ENCODE measurements at places on chromosomes 2 and 18.

DNA sequence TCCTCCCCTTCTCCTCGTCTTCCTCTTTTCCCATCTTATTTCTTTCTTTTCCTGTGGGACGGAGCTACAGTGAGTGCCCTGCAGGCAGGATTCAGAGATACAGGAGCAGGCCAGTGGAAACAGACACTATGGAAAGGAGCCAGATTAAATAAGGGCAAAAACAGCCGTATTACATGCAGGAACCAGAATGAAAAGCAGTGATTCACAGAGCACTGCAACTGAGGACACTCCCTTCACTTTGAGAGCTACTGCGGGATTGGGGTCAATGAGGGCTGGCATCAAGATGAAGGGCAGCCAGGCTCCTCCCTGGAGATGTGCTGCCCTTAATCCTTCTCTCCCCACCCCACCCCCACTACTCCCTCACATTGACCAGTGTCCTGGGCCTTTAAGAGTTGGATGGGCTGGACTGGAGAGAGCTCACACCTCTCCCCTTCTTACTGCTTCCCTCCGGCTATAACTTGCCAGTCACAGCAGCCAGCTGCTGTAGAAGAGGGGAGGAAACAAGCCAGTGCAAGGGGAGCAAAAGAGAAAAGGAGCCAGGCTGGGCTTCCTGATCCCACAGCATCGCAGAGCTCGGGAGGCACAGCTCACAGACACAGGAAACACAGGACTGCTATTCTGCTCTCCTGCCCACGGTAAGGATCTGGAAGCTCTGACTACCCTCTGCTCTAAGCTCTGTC, at the start of gene PLCD4:
Gene PLCD4 (plus strand): TSS at position 464 of the 680 bp plus-strand sequence. CDS start 7,841 bp downstream, outside the sequence.
- DNase-seq: no peak

GRCh38 chr2:66427300-66427699, 7.6 kb upstream of the MEIS1 start:
- DNase-seq: no peak

GRCh38 chr2:118223992-118224894, 136.0 kb downstream of the INSIG2 start:
- DNase-seq: no peak

DNA sequence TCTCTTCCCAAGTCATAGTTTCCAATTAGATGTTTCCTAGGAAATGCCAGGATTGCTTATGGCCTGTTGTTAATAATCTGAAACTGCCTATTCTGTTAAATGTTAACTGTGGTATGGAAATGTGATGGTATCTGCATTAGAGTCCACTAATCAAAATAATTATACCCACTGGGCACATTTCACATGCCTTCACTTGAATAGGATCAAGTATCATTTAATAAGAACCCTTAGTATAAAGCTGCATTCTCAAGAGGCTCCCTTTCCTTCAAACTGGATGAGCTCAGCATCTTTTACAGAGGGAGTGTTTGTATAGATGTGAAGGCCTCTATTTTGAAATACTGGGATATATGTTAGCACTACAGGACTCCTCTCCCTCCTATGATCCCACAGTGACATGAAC, 477.2 kb upstream of the VRK2 start:
- DNase-seq: no peak

DNA sequence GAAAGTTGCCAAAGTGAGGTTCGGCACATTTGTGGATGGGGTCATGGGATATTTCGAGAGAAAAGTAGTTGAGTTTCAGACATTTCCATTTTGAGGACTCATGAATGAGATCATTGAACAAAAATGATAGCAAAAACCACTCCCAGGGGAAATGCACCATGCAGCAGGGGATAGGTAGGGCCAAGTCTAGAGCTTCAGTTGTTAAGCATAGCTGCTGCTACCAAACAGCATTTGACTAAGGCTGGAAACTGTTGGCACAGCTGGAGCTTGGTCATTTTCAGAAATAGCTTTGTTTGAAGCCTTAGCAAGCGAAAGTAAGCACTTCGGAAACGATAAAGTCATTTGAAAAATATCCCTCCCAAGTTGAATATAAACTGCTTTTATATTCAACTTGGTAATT, 431.8 kb downstream of the SOCS6 start:
- DNase-seq: no peak

DNA sequence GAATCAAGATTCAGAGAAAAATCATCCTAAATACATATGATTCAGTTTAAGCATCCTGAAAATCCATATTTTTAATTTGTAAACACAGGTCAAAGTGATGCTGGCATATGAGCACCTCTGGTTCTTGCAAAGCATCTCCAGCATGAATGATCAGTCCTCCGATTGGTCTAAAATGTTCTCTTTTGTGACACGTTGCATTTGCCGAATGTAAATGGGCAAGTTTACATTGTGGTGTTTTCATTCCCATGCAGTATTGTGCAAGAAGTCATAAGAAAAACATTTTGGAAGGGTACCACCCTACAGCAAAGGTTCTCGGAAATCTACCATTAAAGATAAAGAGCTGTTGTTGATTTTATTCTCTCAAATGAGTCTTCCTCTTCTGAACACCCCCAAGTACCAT, 108.0 kb upstream of the UNC80 start:
- DNase-seq: no peak

- DNase-seq: peak; percentile 32
Observed at GRCh38 chr2:188765522-188766470, 208.4 kb upstream of the COL3A1 start.

- no peak for DNase-seq
Observed at GRCh38 chr2:135785032-135785431, 43.4 kb downstream of the UBXN4 start.

DNA sequence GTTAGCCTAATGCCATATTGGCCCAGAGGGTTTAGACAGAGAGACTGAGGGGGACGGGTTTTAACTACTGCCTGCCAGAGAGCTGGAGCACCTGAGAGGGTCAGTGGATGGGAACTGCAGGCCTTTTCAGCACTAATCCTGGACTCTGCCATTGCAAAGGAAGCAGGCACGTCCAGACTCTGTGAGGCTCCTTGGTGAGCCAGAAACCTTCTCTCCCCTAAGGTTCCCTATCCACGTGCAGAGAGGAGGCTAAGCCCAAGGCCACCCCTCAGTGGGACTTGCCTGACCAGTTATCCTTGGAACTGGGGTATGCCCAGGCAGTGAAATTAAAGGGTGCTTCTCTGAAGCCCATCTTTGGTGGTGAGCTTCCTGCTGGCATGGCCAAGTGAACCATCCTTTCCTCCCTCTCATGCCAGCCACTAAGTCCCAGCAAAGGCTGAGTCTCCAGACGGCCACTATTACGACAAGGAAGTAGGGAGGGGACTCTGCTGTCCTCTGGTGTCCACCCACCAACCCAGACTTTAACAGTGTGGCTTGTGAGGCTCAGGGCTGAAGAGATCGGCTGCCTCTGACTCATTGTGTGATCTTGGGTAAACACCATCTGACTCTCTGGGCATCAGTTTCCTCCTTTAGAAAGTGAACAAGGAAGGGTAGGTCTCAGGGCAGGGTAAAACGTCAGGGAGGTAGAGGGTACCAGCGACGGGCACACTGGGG, 3.9 kb upstream of the MLPH start:
- DNase-seq: peak; percentile 41

DNA sequence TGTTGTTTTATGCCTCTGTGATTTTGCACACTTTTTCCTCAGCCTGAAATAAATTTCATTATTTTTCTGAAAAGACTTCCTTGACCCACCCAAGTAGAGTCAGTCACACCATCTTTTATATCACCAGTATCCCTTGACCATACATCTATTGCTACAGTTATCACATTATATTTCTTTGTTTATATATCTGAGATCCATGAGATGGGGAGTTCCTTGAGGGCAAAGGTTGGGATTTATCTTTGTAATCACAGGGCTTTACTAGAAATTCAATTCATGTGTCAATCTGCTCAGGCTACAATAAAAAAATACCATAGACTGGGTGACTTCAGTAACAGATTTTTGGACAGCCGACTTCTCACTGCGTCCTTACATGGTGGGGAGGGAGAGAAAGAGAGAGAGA, 12.8 kb upstream of the RNF138 start:
- no peak for DNase-seq

DNA sequence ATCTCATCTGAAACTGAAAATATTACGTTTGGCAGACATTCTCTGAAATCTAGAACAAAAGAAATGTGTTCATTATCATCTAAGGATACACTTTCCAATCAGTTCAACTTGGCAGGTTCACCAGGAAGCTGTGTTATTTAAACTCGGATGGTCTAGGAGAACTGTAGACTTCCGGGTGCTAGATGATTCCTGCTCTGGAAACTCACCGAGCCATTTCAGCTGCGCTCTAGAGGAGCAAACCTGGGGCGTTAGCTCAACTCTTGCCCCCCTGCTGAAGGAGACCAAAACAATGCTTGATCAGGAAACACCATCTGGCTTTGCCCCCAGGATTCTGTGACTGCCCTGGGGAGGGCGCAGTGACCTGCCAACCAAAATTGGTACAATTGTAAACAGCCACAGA, 22.9 kb downstream of the MLPH start:
- DNase-seq: no peak

DNA sequence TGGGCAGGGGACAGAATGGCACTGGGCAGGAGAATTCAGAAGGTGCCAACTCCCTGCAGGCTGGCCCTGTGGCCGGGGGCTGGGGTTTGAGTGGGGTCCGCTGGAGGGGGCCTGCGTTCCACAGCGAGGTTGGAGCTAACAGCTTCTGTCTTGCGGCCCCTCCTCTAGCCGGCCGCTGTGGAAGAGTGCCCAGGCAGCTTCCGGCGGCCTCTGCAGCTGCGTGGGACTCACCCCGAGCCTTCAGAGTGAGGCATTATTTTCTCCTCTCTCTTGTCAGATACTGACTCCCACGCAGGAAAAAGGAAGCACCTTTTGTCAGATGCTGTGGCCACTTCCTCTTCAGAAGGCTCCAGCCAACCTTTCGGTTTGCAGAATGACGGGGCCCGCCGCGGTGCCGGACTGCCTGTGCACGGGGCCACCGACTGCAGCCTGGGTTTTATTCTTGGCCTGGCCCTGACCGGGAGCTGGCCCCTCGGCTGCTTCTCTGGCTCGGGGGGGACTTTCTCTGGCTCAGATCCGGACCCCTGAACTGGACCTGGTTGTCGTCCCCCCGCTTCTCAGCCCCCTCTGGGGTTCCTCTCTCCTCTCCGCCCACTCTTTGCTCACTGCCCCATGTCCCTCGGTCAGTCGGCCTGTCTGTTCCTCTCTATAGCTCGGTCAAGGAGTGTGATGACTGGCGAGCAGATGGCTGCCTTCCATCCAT, 40.1 kb downstream of the ARHGAP25 start:
- DNase-seq: no peak

DNA sequence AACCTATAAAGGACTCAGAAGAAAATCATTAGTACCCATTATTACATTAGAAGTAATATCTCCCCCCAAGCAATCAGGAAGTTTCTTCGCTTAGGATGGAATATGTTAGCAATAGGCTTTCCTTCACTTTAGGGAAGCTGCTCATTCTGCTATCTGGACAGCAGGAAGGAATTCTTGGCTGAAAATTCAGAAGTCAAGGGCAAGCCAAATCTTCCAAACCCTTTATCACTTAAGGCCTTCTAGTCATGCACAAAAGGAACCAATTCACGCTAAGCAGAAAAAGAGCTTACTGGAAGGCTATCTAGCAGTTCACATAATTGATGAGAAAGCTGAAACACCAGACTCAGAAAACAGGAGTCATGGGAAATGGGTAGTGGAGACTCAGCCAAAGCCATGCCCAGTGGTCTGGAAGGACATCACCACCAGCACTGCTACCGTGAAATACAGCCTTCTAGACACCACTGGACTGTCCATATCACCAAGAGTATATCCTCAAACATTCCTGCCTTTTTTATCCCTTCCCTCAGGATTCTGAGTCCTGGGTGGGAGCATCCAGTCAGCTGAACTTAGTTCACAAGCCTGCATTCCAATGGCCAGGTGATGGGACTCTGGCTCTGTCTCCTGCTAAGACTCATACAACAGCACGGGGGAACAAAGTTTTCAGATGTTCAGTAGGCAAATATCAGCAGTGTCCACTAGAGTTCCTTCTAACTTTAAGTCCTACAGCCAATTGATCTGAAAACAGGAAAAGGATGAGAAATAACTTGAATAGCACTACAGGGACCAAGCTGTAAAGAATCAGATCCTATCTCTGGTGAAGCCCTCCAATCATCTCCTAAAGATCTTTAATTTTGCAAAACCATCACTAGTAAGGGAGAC, 14.8 kb upstream of the ADAM17 start:
- DNase-seq: no peak

DNA sequence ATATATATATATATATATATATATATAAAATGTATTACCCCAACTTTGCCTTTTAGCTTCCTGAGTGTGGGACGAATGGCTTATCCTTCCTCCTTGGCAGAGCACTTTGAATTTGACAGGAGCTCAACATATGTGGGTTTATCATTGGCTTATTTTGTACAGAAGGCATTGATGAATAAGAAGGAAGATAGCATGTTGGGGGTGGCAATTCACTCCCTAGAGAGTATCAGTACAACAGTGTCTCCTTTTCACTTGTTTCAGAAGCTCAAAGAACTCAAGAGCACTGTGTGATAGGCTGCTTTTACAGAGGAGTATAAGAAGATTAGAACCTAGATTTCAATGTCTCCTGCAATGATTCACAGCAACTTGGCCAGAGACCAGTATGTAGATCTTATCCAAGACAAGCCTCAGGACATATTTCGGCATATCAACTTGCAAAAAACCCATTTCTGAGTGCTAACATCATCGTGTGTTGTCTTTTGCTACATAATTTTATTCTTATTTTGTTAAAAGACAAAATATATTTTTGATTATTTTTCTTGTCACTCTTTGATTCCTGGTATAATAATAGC, 345.8 kb downstream of the SOCS6 start:
- DNase-seq: no peak

DNA sequence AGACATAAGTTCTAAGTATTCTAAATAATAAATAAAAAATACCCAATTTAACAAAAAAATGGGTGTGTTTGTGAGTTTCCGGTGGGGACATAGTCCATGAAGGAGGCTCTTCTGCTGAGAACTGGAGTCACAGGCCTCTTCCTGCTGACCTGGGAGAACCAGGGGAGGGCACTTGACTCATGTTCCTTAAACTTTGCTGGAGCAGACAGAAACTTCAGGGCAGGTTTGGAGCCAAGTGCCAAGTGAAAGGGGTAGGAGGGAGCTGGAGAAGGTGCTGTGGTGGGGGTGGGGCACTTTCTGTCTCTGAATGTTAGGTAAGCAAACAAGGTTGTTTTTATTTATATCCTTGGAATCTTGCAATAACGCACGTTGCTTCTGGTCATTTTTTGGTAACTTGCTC, 78.8 kb upstream of the TTN start:
- no peak for DNase-seq
